Esophagus squamous epithelium (tissue), 5 donors: ENCODE measurements at places on chromosomes 11 and 22.

DNA sequence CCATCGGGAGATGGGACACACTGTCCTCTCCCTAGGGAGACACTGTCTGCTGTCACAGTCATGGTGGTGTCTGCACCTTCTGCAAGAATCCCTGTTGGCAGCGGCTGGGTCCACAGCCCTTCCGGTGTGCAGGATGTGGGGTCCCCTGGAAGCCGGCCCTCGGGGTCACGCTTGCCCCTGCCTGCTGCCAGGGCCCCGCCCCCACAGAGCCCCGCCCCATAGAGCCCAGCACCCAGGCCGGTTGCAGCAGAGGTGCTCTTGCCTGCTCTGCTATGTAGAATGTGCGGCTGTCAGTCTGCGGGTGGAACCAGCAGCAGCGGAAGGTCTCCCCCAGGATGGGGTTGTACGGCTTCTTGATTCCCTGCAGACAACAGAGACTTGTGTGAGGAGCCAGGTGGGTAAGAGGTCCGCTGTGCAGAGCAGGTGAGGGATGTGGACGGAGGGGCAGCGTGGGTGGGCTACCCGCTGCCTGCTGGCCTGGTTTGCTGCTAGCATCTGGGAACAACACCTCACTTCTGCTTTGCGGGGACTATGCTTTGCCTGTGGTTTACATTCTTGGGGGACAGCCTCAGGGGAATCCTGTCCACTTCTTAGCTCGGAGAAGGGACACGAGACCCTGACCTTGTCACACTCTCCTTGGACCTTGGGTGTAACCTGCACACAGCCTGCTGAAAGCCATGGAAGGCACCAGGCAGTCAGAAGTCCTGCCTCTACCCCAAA, 44.9 kb upstream of the CARS1 start:
- no peak for DNase-seq

- no peak for DNase-seq
These were observed 1564.8 kb upstream of the TENM4 start for GRCh38 chr11:81005595-81005994.

DNA sequence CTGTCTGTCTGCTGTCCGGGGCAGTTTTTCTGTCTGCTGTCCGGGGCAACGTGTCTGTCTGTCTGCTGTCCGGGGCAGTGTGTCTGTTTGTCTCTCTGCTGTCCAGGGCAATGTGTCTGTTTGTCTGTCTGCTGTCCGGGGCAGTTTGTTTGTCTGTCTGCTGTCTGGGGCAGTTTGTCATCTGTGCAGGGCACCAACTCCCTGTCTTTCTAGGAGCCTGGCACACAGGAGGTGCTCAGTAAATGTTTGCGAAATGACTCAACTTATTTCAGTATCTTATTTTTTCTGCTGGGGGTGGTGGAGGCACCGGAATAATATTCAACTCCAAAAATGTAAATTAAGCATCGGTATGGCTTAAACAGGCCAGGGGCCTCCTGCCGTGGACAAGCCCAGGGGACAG, 12.0 kb upstream of the TTLL12 start:
- DNase-seq = no peak

- DNase-seq = no peak
These were observed 52.7 kb downstream of the PAK1 start for GRCh38 chr11:77421041-77421723.

- DNase-seq = no peak
These were observed 43.2 kb upstream of the TP53AIP1 start for GRCh38 chr11:128985880-128986279.

GRCh38 chr11:46336563-46337180, 10.6 kb upstream of the DGKZ start:
- DNase-seq = no peak
